ACHN (cell line): ENCODE measurements at places on chromosomes 7 and 10.

DNA sequence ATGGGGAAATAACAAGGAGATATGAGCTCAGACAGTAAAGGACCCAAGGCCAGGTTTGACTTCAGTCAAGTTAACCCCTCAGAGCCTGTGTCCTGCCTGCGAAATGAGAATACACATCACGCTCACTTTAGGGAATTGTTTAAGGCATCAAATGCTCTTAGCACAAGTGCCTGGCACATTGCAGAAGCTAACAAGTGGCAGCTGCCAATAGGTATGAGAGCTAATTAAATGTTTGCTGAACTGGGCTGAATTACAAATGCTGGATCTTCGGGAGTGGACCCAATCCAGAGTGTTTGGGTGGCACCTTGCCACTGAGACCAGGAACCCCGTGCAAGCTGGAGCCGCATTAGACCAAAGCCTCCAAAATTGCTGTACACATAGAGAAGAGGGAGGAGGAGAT is 136.8 kb downstream of the C10orf90 start:
- DNase-seq, result no peak

- DNase-seq, result peak; percentile 98
Measured at GRCh38 chr10:123008355-123009104, at the start of the genes ACADSB and IKZF5. ACADSB (plus strand) TSS chr10:123009006; CDS start chr10:123009030, 24 bp downstream. IKZF5 (minus strand) TSS chr10:123008795; CDS start chr10:122998625, 10,170 bp downstream.

- no peak for DNase-seq
Measured at GRCh38 chr10:100157156-100157555, 28.7 kb downstream of the ERLIN1 start.

DNA sequence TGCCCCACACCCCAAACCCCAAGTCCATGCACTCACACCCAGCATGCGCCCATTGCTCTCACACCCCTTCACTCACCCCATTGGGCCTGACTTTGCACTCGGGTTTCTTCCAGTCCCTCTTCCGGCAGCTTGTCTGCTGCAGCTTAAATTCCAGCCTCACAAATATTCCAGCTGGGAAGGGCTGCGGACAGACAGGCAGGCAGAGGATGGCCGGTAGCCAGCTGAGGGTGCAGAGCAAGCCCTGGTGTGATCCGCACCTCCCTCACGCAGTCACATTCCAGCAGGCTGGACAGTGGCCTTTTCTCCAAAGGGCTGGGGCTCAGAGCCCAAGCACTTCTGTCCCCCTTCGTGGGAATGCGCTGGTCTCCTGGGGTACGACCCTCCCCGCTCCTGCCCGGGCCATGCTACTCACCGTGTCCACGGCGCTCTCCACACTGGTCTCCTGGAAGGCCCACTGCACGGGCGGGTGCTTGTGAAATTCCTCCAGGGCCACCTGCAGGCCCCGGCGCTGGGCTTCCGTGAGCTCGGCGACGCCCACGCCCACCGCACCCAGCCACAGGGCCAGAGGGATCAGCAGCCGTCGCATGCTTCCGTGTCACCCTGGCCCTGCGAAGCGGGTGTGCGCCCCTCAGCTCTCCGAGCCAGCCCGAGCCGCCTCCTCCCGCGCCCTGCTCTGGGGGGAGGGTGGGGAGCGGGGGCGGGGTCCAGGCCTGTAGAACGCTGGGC is 1.2 kb downstream of the RARRES2 start:
- DNase-seq, result peak; percentile 74

- DNase-seq, result peak; percentile 9
Measured at GRCh38 chr7:91348711-91349110, 84.5 kb downstream of the FZD1 start.

GRCh38 chr10:129593953-129594352 is 126.9 kb downstream of the MGMT start:
- DNase-seq, result no peak

- DNase-seq, result no peak
Measured at GRCh38 chr7:158284121-158284520, 303.5 kb downstream of the PTPRN2 start.

- peak; percentile 70 for DNase-seq
Measured at GRCh38 chr10:61733358-61733940, 70.7 kb downstream of the CABCOCO1 start.

DNA sequence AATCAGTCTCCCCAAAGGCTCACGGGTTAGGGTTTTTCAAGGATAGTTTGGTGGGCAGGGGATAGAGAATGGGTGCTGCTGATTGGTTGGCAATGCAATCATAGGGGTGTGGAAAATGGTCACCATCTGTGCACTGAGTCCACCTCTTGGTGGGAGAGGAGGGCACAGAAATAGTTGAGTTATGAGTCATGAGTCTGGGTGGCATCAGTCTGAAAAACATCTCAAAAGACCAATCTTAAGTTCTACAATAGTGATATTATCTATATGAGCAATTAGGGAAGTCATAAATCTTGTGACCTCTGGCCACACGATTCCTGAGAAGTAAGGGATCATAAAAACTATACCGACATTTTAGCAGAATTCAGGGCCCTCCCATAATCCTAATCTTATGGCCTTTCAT is 62.7 kb downstream of the LGI1 start:
- peak; percentile 6 for DNase-seq

DNA sequence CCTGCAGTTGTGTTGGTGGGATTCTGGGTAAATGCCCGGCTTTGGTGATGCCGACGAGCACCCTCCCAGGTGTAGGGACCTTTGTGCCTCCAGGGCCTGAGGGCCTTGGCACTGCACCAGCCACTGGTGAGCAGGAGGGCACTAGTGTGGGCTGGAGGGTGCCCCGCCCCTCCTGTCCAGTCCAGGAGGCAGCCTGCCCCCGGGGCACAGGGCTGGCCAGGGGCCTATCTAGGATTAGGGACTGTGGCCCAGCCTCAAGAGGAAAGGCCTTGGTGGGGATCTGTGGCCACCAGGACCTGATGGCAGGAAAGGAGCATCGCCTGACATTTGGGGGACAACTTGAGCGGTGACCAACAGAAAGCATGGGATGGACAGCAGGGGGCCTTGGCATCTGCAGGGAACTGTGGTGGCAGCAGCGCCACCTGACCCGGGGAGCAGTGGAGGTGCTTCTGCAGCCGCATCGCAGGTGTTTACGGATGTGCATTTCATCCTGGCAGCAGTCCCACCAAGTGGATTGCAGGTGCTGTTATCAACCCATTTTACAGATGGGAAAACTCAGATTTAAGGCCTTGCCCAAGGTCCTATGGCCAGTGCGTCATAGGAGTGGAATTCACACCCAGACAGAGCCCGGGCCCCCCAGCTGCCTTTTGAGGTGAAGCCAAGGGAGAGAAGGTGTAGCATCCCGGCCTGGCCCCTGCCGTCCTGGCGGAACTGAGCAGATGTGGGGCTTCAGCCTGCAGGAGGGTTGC is 11.1 kb downstream of the ZNF316 start:
- no peak for DNase-seq
